ENCODE measurements at places on chromosomes 12 and 14. TPM values are rescaled to one million over a fixed set of nuclear protein-coding genes. Genes with fewer than 3 reads are reported as not detected.
A peak's percentile ranks its signal among the peaks of the same experiment; 100 is the strongest.

TMEM229B gene
- 4.4 TPM for polyA plus RNA-seq

ACVRL1 gene
- polyA plus RNA-seq, result 71.7 TPM

CS gene
- 101 TPM for polyA plus RNA-seq

MLF2 gene
- 240 TPM for polyA plus RNA-seq

KANSL2 gene
- polyA plus RNA-seq, result 27.5 TPM

IFT43 gene
- 39.3 TPM for polyA plus RNA-seq

MYF6 gene
- polyA plus RNA-seq, result not detected

VDR gene
- polyA plus RNA-seq, result 3.7 TPM

TEX52 gene
- polyA plus RNA-seq, result not detected

SPIC gene
- polyA plus RNA-seq, result not detected

GRCh38 chr14:103111232-103111868 is 11.9 kb upstream of the TNFAIP2 start:
- DNase-seq, result no peak

GRCh38 chr14:68814238-68814538 is 21.3 kb upstream of the ZFP36L1 start:
- DNase-seq, result no peak

- DNase-seq, result peak; percentile 2
Measured at GRCh38 chr12:90166671-90167070, 458.0 kb upstream of the ATP2B1 start.

GRCh38 chr14:105500726-105501101 is 9.7 kb downstream of the TEDC1 start:
- no peak for DNase-seq

DNA sequence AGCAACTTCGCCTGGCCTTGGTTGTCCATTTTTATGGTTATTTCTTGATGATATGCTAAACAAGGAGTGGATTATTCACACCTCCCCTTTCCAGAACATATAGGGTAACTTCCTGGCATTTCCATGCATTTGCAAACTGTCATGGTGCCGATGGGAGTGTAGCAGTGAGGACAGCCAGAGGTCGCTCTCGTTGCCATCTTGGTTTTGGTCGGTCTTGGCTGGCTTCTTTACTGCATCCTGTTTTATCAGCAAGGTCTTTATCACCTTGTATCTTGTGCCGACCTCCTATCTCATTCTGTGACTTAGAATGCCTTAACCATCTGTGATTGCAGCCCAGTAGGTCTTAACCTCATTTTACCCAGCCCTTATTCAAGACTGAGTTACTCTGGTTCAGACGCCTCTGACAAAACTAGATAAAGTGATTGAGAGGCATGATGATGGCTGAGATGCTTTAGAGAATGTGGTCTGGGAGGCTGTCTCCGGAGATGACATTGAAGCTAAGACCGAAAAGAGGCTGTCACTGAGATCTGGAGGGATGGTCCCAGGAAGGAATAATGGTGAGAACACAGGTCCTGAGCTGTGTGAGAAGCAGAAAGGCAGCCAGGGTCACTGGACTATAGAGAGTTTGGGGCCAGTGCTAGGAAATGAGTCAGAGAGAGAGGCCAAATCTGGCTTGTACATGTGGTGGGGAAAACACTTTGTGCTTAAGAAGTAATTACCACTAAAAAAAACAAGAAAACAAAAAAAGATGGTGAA is 2.9 kb downstream of the GLT1D1 start:
- no peak for DNase-seq

GRCh38 chr14:92932448-92933395 is 9.8 kb downstream of the CHGA start:
- no peak for DNase-seq

- no peak for DNase-seq
Measured at GRCh38 chr14:88270776-88271175, 52.3 kb downstream of the KCNK10 start.

DNA sequence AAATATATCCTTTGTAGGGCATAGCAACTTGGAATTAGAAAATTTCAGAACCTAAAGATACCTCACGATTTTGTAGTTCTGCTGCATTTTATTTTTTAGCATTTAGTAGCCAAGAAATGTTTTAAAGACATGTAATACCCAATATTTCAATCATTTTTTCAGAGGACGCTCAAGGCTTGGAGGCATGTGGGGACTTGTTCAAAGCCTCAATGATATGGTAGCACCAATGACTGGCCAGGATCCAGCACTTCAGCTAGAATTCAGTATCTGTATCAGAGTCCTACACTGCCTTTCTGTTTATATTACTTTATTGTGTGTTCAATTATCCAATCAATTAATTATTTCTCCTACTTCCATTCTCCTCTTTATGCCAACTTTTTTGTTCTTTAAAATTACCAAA is 154.8 kb upstream of the NEDD1 start:
- no peak for DNase-seq

DNA sequence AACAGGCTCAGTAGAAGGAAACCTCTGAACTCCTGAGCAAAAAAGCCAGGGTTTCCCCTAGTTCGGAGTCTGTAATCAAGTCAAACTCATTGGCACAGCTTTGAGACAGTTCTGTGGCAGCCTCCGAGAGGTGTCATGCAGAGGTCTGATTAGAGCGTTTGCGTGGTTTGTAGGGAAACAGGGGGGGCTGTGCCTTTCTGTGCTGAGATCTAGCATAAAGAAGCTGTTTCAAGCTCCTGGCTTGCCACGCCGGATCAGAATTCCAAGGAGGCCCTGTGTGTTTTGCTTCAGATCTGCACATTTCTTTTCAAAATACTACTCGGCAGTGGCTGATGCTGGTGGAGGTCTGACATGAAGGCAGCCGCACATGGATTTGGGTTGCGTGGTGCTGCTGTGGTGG is 1.7 kb downstream of the CABP1 start:
- no peak for DNase-seq

- DNase-seq, result no peak
Measured at GRCh38 chr14:66982247-66982646, 207.0 kb upstream of the GARIN2 start.

GRCh38 chr12:106019144-106019543 is 119.6 kb downstream of the NUAK1 start:
- no peak for DNase-seq

GRCh38 chr12:43113135-43113534 is 438.9 kb downstream of the ADAMTS20 start:
- no peak for DNase-seq

- DNase-seq, result no peak
Measured at GRCh38 chr12:57740656-57741412, 2.3 kb upstream of the AGAP2 start.

DNA sequence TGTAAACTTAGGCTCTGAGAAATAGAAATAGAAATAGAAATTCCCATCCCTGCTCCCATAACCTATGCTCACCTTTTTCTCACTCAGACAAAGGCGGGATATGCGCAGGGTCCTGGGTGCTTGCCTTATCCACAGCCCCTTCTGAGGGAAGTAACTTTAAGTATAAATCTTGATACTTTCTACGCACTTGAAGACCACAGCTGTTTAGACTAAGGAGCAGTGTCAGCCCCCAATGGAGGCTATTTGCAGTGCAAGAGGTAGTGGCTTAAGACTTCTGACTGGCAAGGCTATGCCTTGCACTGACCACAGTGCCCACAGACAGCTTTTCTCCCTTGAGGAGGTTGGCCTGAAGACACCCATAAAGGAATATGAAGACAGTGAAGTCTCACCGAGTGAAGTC is 35.2 kb downstream of the ASCL1 start:
- no peak for DNase-seq

DNA sequence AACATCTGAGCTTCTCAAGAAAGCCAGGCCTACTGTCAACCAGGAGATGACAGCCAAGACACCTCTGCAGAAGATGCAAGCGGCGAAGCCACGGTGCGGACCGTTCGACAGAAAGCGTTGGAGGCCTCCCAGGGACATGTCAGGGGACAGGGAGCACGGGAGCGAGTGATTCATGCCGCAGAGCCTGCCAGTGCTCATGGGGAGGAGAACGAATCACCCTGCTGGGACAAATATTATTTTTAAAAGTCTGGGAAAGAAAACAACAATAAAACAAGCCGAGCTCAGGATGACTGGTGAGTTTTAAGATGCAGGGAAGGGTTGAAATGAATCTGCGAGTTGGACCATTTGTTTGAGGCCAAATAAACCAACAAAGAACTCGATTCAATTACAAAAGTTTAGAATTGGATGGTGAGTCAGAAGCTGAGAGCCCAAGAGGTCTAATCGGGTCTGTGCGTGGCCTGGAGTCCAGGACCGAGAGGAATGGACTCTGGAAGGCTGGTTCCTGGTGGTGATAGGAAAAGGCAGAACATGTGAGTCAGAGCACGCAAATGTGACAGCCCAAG is 91.0 kb downstream of the RBM19 start:
- no peak for DNase-seq

- DNase-seq, result no peak
Measured at GRCh38 chr14:38391334-38391733, 135.4 kb upstream of the CLEC14A start.
